ENCODE measurements at places on chromosomes 4 and X.

DNA sequence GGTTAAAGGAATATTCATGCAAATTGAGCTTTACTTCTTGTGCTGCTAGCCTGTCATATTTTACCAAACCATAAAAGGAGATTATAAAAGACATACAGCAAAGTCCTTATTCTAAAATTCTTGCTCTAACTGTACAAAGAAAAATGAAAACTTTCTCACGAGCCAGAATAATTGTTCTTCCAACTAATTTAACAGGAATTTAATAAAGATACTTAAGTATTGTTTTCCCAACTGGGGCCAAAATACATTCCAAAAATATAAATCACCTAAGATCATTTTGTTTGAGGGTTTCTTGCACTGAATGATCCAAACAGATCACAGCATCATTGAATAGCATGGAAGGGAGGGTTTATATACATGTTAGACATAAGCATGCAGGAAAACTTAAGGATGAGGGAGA is 127.1 kb upstream of the PCDH18 start:
- no peak for DNase-seq

DNA sequence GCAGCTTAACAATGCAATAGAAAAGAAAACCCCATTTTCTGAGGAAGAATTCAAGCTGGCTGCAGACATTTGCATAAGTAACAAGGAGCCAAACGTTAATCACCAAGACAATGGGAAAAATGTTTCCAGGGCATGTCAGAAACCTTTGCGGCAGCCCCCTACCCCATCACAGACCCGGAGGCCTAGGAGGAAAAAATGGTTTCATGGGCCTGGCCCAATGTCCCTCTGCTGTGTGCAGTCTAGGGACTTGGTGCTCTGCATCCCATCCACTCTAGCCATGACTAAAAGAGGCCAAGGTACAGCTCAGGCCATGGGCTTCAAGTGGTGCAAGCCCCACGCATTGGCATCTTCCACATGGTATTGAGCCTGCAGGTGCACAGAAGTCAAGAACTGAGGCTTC is 147.0 kb upstream of the NR3C2 start:
- no peak for DNase-seq

GRCh38 chr4:48681856-48682255 is 98.2 kb downstream of the FRYL start:
- no peak for DNase-seq

DNA sequence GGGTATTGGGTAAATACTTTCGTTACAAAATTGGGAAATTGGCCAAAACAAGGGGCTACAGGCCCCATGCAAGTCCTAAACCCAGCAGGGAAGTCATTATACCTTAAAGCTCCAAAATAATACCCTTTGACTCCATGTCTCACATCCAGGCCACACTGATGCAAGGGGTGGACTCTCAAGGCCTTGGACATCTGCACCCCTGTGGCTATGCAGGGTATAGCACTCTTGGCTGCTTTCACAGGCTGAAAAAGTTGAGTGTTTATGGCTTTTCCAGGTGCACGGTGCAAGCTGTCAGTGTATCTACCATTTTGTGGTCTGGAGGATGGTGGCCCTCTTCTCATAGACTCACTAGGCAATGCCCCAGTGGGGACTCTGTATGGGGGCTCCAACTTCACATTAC is 326.5 kb downstream of the TEX13C start:
- DNase-seq = no peak

DNA sequence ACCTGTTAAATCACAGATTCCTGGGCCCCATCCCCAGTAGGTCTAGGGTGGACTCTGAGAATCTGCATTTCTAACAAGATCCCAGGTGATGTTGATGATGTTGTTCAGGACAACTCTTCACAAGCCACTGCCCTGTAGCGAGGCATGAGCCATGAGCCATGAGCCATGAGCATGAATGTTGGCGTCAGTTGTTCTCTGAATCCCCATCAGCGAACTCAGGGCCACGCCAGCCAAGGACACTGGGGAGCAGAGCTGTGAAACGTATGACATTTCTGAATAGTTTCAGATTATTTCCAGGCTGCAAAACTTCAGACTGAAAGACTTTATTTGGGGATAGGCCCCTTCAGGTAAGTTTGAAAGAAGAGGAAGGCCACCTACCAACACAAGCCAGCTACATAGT is 46.9 kb upstream of the HCCS start:
- DNase-seq = no peak

GRCh38 chr4:153333874-153334273 is 10.6 kb upstream of the MND1 start:
- no peak for DNase-seq

Measured in NCI-H1436 (cell line).